GM04504 (cell line): ENCODE measurements at places on chromosomes 11 and 22.

DNA sequence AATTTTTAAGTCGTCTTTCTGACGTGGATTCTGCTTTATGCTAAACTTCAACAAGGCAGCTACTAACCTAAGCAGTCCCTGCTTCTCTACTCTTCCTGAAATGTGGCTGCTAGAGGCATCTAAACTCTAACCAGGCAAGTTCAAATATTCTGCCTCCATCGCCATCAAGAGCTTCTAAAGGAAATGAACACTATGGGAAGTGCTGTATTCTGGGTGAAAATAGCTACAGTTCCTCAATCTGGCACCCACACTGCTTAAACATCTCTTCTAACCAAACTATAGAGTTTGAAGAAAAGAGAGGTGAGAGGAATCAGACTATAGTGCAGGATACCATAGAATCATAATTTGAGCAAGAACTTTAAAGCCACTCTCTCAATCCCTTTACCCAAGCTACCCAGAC lies 6.3 kb downstream of the NRIP3 start:
- DNase-seq: no peak

DNA sequence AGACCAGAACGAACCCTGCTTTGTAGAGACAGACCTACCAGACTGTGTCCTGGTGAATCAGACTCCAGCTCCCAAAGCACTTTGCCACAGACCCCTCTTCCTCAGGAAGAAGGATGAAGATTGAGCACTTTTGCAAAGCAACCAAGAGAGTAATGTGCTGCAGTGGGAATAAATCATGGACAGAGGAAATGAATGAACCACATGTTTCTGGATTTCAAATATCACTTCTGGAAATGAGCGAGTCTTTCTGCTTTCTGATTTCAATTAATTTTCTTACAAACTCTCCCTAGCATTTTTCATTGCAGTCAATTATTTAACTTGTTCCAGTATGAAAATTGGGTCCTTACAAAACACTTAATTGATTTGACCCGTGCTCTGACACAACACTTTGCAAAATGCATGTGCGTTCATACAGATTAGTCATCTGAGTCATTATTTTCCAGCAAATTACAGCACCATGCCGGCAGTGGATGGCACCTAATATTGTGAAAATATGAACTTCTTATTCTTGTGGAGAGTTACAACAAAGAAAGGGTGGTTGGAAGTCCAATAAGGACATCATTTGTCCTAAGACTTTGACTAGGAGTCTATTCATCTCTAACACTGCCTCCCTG lies 315.9 kb upstream of the CCDC90B start:
- no peak for DNase-seq

- no peak for DNase-seq
These were observed 457.0 kb downstream of the MN1 start for GRCh38 chr22:27344546-27344945.

DNA sequence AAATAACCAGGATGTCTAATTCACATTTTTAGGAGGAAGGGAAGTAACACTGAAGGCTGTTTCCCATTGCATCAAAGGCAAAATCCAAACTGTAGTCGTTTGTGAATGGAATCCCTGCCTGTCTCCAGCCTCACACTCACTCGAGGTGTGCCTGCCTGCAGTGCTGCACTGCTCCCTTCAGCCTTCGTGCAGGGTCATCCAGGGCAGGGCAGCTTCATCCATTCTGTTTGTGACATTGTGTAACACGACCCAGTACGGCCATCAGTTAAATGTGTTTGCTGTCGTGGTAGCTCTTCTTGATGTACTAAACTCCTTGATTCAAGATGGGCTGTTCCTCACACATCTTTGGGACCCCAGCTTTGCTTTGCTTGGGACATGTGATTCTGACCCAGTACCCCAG lies 34.3 kb downstream of the LDLRAD3 start:
- DNase-seq: no peak

- DNase-seq: no peak
These were observed 353.9 kb upstream of the TENM4 start for GRCh38 chr11:79794484-79795393.

GRCh38 chr22:40766956-40767355 lies 52.2 kb downstream of the SLC25A17 start:
- DNase-seq: no peak

DNA sequence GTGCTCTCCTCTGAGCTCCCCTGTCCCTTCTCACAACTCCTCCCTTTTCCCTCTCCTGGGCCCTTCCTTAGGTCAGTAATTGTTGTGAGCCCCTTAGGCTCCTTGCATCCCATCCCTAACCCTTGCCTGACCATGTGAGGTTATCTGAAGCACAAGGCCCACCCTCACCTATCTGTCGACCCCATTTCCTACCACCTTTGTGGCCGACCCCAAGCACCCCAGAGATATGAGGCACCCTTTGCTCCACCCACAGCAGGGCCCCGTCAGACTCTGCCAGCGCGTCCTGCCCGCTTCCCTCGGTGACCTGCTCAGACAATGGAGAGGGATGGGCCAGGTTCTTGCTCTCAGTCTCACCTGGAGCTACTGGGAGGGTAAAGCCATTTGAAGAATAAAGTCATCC lies 1.3 kb downstream of the GNG3 start:
- no peak for DNase-seq

DNA sequence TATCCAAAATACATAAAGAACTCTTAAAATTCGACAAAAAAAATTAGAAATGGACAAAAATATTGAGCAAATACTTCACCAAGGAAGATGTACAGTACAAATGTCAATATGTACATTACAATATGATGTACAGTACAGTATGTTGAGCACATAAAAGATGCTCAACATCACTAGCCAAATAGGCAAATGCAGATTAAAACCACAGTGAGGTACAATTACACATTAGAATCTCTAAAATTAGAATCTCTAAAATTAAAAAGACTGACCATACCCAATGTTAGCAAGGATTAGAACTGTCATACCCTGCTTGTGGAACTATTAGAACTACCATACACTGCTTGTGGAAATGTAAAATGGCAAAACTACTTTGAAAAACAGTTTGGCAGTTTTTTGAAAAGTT lies 78.7 kb upstream of the TSPAN18 start:
- no peak for DNase-seq

- DNase-seq: no peak
These were observed 1.9 kb downstream of the KCNQ1 start for GRCh38 chr11:2446590-2447252.
